ENCODE measurements at places on chromosomes 4 and X.

GRCh38 chr4:79431839-79432238 is 23.8 kb upstream of the GK2 start:
- H3K27ac ChIP-seq = no peak overlapping the region
- H3K4me1 ChIP-seq = peaks cover 6% of the 10 kb centered on the region
- no peak overlapping the region for H3K4me3 ChIP-seq
- H3K27me3 ChIP-seq = no peaks in the 10 kb centered on the region
- DNase-seq = no peak

- no peak overlapping the region for H3K4me3 ChIP-seq
- H3K36me3 ChIP-seq = no peaks in the 10 kb centered on the region
- DNase-seq = no peak
- no peak overlapping the region for H3K27ac ChIP-seq
- no peaks in the 10 kb centered on the region for H3K27me3 ChIP-seq
Measured at GRCh38 chr4:5421416-5421815, 286.9 kb downstream of the EVC2 start.

GRCh38 chrX:66625525-66625924 is 13.4 kb downstream of the EDA2R start:
- H3K27me3 ChIP-seq = no peaks in the 10 kb centered on the region

GRCh38 chr4:105400901-105401677 is 72.8 kb downstream of the PPA2 start:
- peaks cover 11% of the 10 kb centered on the region for H3K36me3 ChIP-seq
- H3K27me3 ChIP-seq = no peaks in the 10 kb centered on the region
- no peak overlapping the region for H3K27ac ChIP-seq
- no peak for DNase-seq
- H3K4me1 ChIP-seq = no peaks in the 10 kb centered on the region
- H3K4me3 ChIP-seq = no peak overlapping the region

GRCh38 chrX:73213734-73214425 is 771 bp downstream of the NAP1L2 start:
- no peaks in the 10 kb centered on the region for H3K36me3 ChIP-seq
- no peak for DNase-seq
- H3K4me3 ChIP-seq = peak overlapping the region; percentile 53
- no peaks in the 10 kb centered on the region for H3K4me1 ChIP-seq

- H3K4me3 ChIP-seq = no peak overlapping the region
- H3K36me3 ChIP-seq = no peaks in the 10 kb centered on the region
- no peak for DNase-seq
- no peaks in the 10 kb centered on the region for H3K4me1 ChIP-seq
- H3K27ac ChIP-seq = no peak overlapping the region
Measured at GRCh38 chr4:89653012-89653411, 183.9 kb downstream of the SNCA start.

- H3K27ac ChIP-seq = no peak overlapping the region
- H3K36me3 ChIP-seq = no peaks in the 10 kb centered on the region
- no peaks in the 10 kb centered on the region for H3K27me3 ChIP-seq
- no peak overlapping the region for H3K4me3 ChIP-seq
- no peak for DNase-seq
Measured at GRCh38 chr4:138902705-138903104, 112.9 kb upstream of the NOCT start.

- H3K4me3 ChIP-seq = no peak overlapping the region
- DNase-seq = no peak
- no peaks in the 10 kb centered on the region for H3K36me3 ChIP-seq
- peaks cover 22% of the 10 kb centered on the region for H3K4me1 ChIP-seq
- no peak overlapping the region for H3K27ac ChIP-seq
Measured at GRCh38 chr4:54093324-54094240, 6.4 kb upstream of the GSX2 start.

DNA sequence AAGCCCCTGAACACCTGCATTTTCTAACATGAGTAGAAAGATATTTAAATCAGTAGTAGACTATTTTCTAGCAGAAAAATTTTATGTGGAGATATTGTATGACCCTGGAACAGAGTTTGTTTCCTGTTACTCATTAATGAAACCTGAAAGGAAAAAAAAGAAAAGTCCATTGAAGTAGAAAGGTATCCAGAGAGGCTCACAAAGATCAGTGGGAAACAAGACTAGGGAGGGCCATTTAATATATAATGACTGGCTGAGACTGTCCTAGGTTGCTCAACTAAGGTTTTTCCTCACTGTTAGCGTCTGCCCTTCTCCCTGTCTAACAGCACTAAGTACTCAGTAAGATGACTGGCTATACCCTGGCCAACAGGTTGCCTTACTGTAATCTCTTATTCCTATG is 788.6 kb downstream of the GLUD2 start:
- H3K4me1 ChIP-seq = no peaks in the 10 kb centered on the region
- H3K27ac ChIP-seq = no peak overlapping the region
- no peaks in the 10 kb centered on the region for H3K36me3 ChIP-seq
